Stimulated activated CD4-positive, alpha-beta T cell treated with anti-CD3 and anti-CD28 coated beads, Interleukin-1b, Interleukin-23, amount 100 ng/mL, for 48 hours (primary cell): ENCODE measurements at places on chromosomes 2 and 18.

GRCh38 chr2:203713381-203713780 is 6.9 kb downstream of the CD28 start:
- DNase-seq: no peak

GRCh38 chr2:20393986-20394385 is 43.3 kb upstream of the PUM2 start:
- DNase-seq: no peak

DNA sequence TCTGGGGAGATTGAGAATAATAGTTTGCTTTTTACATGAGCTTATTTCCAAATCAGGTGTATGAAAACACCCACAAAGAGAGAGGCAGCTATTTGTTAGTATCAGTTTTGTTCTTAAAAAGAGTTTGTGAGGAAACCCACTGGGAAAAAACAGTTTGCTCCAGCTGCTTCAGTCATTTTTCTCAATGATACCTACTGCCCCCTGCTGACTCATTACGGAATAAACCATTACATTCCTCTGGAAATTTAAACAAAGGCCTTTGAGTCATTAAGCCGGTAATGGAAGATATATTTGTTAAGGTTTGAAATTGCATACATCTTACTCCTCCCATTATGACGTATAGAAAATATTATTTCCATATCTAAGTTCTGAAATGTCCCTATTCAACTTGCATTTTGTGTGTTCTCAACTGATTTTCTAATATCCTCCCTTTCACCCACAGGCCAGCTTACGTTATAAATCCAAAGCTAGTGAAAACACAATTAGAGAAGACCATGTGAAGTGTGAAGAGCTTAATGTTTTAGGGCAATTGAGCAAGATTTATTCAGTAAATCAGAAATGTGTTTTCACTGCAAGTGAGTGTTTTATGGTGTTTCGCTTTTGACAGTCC is 761.6 kb downstream of the DSC3 start:
- no peak for DNase-seq

DNA sequence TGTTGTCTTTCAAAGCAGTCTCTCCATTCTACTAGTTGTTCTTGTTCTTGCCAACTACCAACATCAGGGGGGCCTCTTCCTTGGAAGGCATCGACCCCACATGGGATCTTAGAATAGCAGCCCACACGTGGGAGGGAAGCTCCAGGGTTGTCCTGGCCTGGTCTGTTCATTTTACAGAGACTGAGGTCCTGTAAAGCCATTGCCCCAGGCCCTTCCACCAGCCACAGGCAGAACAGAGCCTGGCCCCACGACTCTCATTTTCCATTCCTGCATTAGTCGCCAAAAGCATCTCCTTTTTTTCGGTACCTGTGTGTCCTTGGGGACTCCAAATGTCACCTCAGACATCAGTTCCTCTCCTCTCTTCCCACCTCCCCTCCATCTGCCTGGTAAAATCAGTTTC is 28.0 kb downstream of the CNGA3 start:
- DNase-seq: no peak
